GM12878 (cell line): ENCODE measurements at places on chromosomes 7 and 10. TPM values are rescaled to one million over a fixed set of nuclear protein-coding genes. Genes with fewer than 3 reads are reported as not detected.

DNA sequence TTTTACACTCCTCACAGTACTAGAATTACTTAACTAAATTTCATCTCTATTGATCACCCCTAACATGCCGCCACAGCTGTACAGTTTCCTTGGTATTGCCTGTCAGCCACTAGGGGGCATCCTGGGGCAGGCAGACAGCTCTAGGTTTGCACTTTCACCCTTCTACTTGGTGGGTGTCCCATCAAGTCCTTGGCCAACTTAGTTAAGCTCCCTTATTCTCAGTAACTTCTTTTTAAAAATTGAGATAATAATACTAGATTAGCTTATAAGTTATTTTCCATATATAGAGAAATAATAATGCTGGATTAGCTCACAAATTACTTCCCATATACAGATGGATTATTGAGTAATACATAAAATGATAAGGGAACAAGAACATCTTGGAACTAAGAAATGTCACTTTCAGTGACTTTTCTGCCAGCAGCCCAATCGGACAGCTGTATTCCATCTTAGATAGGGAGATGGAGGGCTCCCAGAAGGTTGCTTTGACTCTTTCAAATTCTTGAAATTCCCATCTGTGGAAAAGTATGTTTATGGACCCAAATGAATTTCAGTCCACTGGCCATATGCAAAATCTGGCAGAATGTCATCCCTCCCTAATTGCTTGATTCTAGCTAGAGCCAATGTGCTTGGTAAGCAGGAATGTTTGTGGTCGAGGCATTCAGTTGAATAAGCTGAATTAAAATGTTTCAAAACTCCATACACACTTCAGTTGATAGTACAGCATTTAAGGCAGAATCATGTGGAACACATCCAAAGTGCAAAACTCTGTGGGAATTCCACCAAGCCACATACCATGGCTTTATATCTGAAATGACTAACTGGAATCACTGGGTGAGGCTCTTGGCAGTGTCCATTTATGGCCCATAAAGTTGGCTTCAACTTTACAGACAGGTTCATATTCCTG, 309.7 kb downstream of the CSTF2T start:
- H3K27me3 ChIP-seq = no peaks in the 10 kb centered on the region
- peak; percentile 2 for DNase-seq
- no peaks in the 10 kb centered on the region for H3K36me3 ChIP-seq
- no peak overlapping the region for H3K27ac ChIP-seq

DNA sequence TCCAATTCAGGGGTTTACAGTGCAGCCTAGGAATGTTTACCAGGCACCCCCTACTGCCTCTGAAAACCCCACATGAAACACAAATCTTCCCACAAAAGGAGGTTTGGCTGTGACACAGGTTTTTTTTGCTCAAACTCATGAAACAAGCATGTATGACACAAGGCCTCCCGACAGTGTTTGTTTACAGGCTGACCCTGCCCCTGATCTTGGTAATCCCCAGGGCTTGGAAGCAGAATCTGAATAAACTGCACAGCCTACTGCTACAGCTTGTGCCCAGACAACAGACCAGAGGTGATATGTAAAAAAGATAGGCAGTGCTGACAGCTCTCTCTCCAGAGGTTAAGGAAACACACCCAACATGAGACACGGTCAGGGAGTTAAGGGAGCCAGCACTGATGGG, 184.2 kb downstream of the KMT2E start:
- H3K27ac ChIP-seq = no peak overlapping the region
- 0 out of 2 replicates have a peak, but pooled peaks cover 1% of the 10 kb centered on the region for H3K36me3 ChIP-seq
- H3K4me1 ChIP-seq = peaks cover 9% of the 10 kb centered on the region; the same call in 1 of the 2 replicates

The CLCN1 gene
- not detected in 2 replicates for total RNA-seq

The NPY gene
- not detected in 2 replicates for total RNA-seq
